NCI-H1436 treated with DMSO at 0.1 percent for 48 hours (cell line): ENCODE measurements at places on chromosomes 3 and 15.

- no peak for DNase-seq
Measured at GRCh38 chr3:170697131-170697530, 111.3 kb upstream of the SLC7A14 start.

GRCh38 chr3:1348547-1348946, 255.7 kb downstream of the CNTN6 start:
- no peak for DNase-seq

DNA sequence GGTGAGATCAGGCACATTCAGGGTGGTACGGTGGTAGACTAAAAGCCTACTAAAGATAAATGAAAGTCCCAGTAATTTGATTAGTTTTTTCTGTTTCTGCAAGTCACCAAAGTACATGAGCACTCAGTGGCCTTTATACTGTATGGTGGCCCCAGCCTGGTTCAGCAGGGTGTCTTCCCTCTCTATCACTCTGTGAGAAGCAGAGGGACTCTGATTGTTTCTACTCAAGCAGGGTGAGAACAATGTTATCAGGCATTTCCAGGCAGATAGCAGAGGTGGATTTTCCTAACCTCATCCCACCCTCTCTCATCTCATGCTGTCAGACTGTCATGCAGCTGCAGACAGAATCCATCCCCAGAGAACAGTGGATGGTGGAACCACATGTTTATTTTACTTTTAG, 71.5 kb upstream of the BFSP2 start:
- no peak for DNase-seq

- no peak for DNase-seq
Measured at GRCh38 chr3:21785765-21786437, 34.9 kb upstream of the ZNF385D start.

- no peak for DNase-seq
Measured at GRCh38 chr15:42031198-42031915, 10.5 kb upstream of the PLA2G4E start.

GRCh38 chr3:60289341-60290121, 961.7 kb downstream of the FHIT start:
- DNase-seq = no peak

GRCh38 chr3:49500732-49501609, 30.9 kb downstream of the DAG1 start:
- no peak for DNase-seq

- DNase-seq = no peak
Measured at GRCh38 chr15:80849308-80849707, 70.1 kb downstream of the CEMIP start.
